ENCODE measurements at places on chromosomes 3 and 15.

DNA sequence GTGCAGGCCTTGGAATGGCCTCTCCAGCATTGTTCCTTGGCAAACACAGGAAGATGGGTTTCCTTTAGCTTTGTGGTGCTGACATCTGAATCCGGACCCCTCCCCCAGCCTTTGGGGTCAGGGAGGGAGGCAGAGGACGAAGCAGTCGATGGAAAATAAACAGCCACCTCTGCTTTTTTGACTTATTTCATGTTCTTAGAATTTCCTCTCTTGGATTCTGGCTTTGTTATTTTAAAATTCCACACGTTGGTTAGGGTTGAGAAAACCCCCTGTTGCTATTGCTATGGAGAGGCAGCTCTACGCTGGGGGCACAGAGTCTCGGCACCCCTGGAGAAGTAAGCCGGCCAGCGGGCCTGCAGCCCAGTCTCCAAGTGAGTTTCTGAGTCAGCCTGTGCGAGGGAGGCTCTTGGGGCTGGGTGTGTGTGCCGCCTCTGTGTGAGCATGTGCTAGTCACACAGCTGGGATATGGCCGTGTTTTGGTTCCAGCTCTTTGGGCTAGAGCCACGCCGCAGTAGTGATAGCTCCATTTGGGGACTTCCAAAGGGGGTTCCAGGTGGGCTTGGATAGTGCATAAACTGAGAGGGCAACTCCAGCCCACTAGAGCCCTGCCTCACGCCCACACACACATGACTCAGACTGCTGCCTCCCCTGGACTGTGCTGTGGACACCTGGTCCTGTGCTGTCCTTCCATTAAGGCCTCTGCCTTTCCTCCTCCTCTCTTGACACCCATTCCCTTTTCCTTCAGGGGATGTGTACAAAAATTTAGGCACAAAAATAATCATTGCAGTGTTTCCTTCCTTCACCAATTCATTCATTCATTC lies 58.8 kb downstream of the AMOTL2 start:
- DNase-seq, result no peak

DNA sequence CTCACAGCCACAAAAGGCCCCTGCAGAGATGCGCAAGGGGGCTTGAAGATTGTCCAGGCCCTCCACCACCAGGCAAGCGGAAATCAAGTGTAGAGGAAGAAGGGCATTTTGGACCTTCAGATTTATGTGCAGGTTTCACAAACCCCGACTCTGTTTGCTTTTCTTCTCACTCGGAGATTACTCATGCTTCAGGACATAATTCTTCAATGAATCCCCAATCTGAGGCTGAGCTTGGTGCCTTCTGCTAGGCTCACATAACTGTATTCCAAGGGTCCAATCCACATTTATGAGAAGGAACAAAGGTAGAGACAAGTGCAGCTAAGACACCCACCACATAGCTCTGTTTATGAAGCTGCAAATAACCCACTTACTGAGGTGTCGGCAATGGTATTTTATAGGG lies 50.6 kb upstream of the NMNAT3 start:
- no peak for DNase-seq

DNA sequence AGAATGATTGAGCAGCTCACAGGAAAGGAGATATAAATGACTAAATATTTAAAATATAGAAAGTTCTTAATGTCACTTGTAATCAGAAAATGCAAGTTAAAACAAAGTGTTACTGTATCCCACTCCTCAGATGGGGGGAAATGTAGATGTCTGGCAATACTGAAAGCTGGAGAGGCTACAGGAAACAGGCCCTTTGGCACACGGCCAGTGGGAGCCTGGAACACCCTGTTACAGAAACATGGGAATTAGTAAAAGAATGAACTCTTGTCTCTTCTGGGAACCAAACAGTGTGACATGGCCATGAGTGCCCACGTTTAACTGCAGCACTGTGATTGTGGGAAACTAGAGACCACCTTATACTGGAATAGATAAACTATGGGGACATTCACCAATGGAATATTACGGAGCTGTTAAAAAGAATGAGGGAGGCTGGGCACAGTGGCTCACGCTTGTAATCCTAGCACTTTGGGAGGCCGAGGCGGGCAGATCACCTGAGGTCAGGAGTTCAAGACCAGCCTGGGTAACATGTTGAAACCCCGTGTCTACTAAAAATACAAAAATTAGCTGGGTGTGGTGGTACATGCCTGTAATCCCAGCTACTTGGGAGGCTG lies 50.2 kb downstream of the CDCP1 start:
- no peak for DNase-seq

- DNase-seq, result peak; percentile 47
These were observed 85.1 kb downstream of the PDCD6IP start for GRCh38 chr3:33883538-33883950.

- DNase-seq, result no peak
These were observed 50.8 kb upstream of the GADL1 start for GRCh38 chr3:30945291-30945690.

DNA sequence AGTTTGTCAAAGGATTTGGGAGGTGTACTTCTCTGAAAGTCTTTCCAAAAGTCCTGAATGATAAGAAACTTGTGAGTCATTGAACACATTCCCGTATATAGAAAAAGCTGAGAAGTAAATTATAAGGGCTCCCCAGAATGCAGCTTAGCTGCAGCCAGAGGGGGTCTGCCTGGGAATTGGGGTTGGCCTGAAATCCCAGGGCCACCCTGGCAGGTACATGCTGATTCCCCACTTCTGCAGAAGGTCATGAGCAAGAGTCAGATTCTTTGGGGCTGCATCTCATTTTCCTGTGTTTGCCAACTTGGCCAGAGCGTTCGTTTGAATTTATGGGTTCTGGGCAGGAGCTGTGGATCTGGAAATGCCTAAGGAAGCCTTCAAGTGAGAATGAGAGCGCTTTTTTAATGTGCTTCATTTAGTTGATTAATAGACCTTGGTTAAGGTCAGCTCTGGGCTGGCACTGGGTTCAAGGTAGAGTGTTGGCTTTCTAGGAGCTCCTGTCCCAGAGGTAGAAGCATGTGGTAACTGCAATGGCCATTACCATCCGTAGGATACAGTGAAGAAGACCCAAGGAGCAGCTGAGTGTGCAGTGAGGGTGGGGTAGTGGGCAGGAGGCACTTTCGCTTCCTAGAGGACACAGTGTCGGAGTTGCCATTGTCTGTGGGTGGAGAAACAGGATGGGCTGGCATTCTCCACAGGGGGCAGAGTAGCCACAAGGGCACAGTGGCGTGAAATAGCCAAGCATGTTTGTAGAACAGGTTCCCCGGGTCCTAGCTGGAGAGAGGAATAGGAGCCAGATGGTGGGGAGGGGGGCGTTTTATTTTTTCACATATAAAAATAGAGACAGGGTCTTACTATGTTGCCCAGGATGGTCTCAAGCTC lies 3.2 kb downstream of the SLC6A6 start:
- no peak for DNase-seq

DNA sequence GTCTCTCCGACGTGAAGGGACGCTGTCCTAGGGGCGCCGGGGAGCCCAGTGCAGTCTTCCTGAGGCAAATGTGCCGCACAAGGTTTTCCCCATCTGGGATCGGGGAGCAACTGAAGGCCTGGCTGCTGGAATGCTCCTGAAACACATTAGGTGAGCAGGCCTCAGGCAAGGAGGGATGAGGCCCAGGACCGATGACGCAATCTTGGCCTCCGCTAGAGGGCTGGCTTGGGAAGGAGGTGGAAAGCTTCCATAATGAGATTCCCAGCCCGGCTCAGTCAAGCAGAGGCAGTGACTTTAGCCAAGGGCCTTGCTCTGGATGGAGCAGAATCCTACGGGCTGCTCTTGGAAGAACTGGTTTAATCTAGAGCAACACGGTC lies 50.8 kb downstream of the CPN2 start:
- DNase-seq, result no peak

- DNase-seq, result no peak
These were observed 57.5 kb upstream of the LMOD3 start for GRCh38 chr3:69179740-69180372.

GRCh38 chr3:129553719-129554118 lies 10.7 kb downstream of the H1-8 start:
- DNase-seq, result peak; percentile 14

GRCh38 chr3:32471246-32471645 lies 31.4 kb downstream of the CMTM6 start:
- DNase-seq, result no peak

DNA sequence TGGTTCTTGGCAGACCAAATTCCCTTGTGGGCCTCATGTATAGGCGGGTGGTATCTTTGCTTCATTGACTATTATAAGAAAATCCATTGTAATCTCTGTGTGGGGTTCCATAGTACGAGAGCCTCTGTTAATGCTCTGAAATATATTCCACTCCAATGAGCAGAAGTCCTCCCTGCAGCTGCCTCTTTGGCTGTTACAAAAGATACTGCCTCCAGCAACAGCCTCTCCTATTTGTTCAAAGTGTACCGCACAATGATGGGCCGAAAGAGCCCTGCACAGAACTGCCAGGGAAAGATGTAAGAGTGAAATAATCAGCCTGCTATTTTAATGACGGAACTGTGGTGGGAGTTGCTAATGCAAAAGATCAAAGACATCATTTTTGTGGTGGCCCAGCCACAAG lies 48.9 kb downstream of the GRK7 start:
- DNase-seq, result no peak
